ENCODE measurements at places on chromosomes 16 and 17.

- no peak for DNase-seq
Measured at GRCh38 chr16:24939224-24939623, 75.9 kb downstream of the ARHGAP17 start.

DNA sequence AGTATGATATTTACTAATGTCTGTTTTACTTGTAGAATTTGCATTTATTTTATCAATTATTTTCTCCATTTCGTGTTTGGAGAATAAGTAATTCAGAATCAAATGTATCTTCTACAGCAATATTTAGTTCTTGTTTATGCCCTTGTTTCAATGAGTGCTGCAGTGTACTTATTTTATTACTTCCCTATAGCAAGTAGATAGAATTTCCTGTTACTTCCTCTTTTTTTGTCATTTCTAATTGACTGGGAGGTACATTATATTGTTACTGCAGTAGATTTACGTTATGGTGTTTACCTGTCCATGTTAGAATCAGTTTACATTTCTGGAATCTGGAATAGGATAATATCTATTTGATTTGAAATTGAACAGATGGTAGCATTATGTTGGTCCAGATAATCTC is 71.2 kb downstream of the OMG start:
- DNase-seq: no peak

DNA sequence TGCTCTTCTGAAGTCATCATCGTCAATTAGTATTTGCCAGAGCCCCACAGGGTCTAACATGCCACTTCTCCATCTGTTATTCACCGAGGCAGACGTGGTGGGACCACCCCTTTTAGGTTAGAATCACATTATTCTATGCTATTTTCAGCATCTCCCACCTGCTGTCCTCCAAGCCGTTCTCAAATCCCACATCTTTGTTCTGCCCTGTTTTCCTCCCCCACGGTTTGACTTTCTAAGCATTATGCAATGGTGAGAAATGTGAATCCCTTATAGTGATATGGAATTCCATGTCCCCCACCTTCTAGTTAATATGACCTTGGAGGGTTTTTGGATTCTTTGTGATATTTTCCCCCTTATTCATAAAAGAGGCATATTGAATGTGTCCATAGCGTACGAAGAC is 634.1 kb upstream of the RBFOX1 start:
- DNase-seq: no peak

GRCh38 chr17:19659366-19660177 is 11.0 kb downstream of the ALDH3A2 start:
- no peak for DNase-seq

GRCh38 chr16:85781695-85782370 is 17.5 kb downstream of the EMC8 start:
- DNase-seq: no peak

DNA sequence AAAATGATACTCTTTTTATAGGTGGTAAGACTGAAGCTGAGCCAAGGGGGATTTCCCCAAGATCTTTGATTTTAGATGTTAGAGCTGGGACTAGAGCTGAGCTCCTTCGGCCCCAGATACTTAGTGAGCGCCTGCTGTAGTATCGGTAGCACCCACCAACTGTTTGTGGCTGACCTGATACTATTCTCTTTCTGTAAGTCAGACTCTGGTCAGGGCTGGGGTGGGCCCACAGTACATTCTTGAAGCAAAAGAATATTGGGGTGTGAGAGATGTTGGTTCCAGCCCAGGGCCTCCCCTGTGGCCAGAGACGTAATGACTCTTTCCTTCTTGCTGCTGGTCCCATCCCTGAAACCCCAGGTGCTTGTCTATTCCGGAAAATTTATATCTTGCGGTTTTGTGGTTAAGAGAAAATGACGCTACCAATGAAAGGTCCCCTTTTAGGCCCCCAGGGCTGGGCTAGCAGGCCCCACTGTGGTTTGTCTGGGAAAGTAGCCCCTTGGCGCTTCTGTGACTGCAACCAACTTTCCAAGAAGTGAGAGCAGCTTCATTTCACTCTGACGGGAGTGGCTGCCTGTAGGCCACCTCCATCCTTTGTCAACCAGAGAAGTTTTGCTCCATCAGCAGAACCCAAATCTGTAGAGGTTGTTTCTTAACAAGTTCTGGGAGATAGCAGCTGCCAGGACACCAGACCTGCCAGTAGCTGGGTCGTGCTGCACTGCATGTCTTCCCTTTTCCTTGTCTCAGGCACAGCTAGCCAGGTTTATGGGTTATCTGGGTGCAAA is 86.4 kb upstream of the LGALS9 start:
- no peak for DNase-seq

- no peak for DNase-seq
Measured at GRCh38 chr17:21176773-21177395, 37.1 kb downstream of the TMEM11 start.

- no peak for DNase-seq
Measured at GRCh38 chr17:46895171-46895570, 27.8 kb upstream of the GOSR2 start.

GRCh38 chr16:82609140-82609539 is 17.6 kb upstream of the CDH13 start:
- DNase-seq: no peak

DNA sequence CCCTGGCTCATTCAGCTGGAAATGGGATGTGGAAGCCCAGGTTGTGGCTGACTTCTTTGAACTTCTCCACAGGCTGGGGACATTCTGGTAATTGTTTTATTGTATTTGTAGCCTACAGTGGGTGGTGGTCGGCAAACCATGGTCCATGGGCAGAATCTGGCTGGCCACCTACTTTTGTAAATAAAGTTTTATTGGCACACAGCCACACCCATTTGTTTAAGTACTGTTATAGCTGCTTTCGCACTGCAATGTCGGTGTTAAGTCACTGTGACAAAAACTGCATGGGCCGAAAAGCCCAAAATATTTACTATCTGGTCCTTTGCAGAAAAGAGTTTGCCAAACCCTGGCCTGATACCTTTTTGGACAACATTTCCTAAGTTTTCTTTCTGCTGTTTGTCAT is 86.2 kb downstream of the NTN1 start:
- DNase-seq: no peak

DNA sequence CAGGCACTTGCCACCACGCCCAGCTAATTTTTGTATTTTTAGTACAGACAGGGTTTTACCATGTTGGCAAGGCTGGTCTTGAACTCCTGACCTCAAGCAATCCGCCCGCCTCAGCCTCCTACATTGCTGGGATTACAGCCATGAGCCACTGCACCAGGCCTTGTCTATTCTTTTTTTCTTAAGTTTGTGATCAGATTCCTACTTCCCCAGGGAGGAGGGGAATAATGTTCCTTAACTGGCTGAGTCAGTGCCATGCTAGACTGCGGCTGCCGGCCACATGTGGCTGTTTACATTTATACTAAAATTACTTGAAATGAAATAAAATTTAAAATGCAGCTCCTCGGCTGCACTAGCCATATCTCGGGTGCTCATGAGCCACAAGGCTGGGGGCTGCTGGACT is 27.8 kb upstream of the USP36 start:
- DNase-seq: peak; percentile 73

GRCh38 chr17:77147357-77147801 is 6.6 kb downstream of the SEC14L1 start:
- no peak for DNase-seq

DNA sequence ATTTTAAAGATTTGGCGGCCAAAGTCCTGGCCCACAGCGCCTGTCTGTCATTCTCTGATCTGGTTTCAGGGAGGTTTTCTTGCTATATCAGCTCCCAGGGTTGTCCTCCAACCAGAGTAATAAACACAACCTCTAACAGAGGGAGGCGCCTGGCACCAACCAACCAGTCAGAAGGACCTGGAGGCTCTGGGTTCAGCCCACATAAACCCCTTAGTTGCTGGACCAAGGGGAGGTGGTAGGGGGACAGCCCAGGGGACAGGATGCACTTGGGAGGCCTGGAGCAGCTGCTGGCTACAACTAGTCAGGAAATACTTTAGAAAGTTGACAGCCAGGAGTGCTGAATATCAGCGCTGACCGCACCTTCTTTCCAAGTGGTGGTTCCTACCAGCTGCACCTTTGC is 41.7 kb upstream of the CDRT4 start:
- DNase-seq: no peak

DNA sequence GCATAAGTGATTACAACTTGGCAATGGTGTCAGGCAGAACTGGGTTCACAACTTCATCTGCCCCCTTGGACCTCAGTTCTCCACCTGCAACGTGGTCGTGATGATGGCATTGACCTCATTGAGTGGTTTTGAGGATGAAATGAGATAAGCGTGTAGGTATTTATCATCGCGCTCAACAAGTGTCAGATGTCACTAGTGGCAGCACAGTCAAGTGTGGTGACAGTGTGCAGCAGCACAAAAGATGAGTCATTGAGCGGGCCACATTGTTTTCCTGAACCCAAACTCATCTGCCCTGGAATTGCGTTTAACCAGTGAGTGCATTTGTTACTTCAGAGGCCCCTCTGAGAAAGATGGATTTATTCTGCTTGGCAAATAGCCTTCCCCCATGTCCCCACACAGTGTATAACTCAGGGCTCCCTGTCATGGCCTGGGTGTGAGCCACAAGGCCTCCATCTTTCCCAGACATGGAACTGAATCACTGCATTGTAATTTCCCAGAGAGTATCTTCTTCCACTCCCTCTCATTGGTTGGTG is 20.9 kb downstream of the IRX3 start:
- DNase-seq: no peak

DNA sequence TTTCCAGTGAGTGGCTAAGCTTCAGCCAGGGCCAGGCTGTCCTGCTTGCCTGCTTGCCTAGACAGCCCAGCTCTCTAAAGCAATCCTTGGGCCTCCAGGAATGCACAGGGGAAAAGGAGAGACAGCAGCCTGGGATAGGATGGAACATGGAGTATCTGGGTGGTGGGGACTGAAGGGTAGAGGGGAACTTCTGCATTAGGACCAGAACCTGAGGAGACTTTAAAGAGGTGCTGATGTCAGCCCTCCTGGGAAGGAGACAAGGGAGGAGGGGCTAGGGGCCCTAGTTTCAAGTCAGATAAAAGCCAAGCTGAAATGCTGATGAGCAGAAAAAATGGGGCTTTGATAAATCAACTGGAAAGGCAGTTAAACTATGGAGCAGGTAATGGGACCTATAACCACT is 1.8 kb downstream of the HOXB7 start:
- no peak for DNase-seq

GRCh38 chr16:29916979-29917378 is 9.0 kb downstream of the KCTD13 start:
- DNase-seq: no peak

GRCh38 chr17:77506371-77506991 is 365.7 kb downstream of the SEC14L1 start:
- DNase-seq: no peak

- no peak for DNase-seq
Measured at GRCh38 chr17:3534881-3535252, 22.7 kb downstream of the TRPV3 start.

- DNase-seq: no peak
Measured at GRCh38 chr17:5854871-5855554, 215.2 kb upstream of the WSCD1 start.

DNA sequence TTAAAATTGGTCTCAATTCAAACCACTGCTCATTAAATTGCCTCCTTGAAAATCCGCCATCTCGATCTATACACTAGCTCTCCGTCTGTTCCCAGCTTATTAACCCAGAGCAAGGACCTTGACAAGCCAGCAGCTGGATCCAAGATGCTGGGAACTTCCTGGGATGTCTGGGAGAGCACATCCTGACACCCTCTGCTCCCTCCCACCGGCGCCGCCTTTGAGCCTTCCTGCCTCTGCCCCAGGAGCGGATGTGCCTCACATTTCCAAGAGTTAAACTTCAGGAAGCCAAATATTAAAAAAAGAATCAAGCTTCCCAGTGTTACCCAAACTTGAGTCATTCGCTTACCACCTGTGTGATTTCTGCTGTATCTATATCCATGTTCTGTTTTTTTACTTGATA is 107.9 kb downstream of the HAPSTR1 start:
- DNase-seq: no peak

DNA sequence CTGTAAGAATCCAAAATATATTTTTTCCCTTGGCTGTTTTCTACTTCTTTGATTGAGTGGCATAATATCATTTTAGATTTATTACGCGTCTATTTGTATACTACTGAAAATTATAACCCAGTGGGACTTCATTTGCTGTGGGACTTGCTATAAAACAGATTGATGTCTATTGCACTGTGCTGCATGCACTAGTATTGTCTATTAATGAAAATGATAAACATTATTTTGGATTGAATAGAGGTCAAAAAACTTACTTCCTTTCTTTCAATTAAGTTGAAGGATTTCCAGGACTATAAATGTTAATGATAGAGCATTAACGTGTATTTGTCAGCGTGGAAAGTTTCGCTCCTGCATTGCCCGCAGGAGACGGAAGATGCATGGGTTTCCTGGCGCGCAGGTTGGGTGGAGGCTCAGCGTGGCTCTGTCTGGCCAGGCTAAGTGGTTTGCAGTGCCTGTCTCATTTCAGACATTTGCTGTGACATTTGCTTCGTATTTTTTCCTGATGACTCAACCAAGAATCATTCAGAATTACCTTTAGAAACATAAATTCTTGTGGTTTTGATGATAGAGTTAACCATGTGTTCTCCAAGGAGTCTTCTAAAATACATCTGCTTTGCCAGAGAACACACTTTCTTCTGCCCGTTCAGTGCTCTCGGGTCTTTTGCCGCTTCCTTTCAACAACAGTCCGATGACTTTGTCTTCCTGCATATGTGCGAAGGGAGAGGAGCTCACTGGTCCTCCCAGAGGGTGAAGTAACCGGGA is 216.7 kb downstream of the RPTOR start:
- peak; percentile 71 for DNase-seq

- DNase-seq: no peak
Measured at GRCh38 chr17:72816406-72816805, 276.1 kb downstream of the SLC39A11 start.

DNA sequence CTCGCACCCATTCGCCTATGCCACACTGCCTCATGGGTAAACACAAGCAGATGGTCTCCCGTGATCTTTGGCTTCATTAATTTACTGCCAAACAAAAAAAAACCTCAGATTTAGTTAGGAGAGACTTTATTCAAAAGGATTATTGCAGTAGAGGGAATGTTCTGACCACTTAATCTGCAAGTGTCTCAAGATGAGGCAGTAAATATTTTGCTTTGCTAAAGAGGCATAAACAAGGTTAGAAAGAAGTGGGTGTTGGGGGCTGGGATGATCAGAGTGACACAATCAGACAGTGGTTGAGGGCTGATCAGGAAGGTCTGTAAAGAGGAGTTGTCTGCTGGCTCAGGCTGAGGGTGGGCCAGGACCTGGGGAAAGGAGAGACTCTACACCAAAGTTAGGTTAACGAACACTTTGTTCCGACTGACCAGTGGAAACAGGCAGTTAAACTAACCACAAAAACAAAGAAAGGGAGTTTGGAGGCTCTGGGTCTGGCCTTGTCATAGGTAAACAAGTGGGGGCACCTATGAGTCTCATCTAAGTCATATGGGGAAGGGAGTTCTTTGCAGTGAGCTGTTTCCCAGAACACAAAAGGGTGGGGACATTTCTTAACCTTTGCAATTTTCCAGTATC is 28.5 kb downstream of the HSD17B2 start:
- no peak for DNase-seq

All from HFFc6 (cell line).